Brain pericyte (primary cell): ENCODE measurements at places on chromosomes 16 and 17.

DNA sequence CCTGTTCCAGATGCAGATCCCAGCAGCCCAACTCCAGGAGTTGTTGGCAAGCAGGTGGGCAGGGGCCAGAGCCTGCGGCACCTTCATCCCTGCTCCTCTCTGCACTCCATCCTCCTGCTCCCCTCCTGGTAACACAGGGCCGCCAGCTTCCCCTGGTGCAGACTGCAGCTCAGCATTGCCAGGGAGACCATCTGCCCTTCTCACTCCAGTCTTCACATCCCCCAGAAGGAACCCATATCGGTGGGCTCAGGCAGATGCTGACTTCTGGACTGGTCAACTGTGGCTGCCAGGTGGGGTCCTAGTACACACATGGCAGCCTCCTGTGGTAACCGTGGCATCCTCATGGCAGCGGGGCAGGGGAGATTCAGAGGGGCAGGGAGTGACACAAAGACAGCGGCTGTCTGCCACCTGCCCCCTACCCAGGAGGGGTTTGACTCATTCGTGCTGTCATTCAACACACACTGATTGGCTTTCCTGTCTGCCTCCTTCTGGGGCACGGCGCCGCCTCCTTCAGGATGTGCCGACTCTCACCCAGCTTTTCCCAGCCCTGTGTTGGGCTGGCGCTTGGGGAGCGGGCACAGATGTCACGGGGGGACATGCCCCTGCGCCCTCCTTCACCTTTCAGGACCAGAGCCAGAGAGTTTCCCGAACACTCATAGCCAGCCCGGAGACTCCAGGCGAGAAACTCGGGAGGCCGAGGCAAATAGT, 120.9 kb downstream of the CMIP start:
- no peak for DNase-seq

DNA sequence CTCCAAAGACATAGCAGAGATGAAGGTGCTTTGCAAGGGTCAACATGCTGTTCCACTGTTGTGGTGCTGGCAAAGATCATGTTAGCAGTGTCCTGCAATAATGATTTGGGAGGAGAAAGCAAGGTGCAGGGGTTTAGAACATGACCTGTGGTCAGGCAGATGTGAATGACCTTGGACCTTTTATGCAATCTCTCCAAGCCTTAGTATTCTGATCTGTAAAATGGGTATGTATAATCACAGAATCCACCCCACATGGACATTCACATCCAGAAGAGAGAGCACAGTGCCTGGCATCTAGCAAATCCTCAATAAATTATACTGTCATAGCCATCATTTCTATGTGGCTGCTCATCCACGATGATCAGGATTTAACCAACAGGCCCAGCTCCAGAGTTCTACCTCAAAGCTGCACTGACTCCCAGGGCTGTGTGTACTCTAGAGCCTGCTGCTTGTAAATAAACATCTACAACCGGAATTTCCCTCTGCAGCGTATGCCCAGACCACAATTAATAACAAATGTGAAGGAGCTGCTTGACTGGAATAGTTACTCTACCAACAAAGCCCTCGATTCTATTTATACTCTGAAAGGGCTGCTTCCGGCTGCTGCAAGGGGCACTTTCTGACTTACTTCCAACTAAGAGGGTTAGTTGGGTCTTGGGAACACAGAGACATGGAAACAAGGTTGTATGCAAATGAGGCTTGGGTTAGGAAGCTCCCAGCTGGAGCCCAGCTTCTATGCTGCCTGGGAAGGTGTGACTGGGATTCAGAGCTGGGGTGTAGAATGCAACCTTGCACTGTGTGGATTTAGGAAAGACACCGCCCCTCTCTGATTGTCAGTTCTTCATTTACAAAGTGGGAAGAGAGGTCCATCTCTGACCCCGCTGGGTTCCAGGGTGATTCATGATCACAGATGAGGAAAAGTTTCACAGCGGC, 265.2 kb downstream of the XYLT1 start:
- DNase-seq, result no peak

- no peak for DNase-seq
Measured at GRCh38 chr16:79972053-79972704, 371.6 kb upstream of the MAF start.

DNA sequence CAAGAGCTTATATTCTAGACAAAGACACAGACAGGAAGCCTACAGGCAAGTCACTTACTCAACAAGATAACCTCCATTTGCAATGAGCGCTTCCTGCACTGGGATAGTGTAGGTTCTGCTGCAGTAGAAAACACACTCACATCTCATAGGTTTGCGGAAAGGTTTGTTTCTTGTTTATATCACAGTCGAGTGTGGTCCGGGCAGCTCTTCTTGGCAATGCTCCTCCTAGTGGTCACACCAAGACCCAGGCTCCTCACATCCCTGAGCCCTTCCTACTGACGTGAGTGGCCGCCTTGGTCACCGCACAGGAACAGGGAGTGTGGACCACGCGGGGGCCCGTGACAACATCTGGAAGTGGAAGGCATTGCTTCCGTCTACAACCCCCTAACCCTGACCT, 48.0 kb upstream of the RBFOX3 start:
- DNase-seq, result no peak

DNA sequence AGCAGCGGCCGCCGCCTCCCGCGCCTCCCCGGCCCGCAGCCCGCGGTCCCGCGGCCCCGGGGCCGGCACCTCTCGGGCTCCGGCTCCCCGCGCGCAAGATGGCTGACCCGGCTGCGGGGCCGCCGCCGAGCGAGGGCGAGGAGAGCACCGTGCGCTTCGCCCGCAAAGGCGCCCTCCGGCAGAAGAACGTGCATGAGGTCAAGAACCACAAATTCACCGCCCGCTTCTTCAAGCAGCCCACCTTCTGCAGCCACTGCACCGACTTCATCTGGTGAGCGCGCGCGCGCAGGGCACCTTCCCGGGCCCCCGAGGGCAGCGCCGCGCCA, 258 bp downstream of the PRKCB start:
- DNase-seq, result no peak

DNA sequence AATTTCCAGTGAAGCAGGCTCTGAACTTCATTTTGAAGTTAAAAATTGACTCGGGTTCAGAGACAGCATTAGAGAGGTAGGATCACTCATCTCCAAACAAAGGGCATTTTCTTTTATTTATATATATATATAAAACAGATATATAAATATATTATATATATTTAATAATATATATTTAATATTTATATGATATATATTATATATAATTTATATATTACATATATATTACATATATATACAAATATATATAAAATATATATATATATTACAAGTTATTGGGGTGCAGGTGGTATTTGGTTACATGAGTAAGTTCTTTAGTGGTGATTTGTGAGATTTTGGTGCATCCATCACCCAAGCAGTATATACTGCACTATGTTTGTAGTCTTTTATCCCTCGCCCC, 320.8 kb downstream of the MAP2K6 start:
- no peak for DNase-seq

DNA sequence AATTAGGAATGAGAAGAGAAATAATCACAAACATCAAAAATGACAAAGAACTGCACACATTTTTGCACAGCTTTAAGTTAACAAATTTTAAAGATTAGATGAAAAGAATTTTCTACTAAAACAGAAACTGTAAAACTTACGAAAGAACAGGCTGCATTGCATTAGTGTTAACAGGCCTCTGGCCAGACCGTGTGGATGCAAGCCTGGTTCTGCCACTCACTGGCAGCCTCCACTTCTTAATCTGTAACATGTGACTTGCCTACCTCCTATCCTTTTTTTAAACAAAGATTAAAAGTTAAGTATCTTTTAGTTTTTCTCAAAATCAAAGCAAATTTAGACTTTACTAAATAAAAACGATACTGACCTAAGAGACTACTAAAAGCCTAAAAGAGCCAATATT, 37.5 kb downstream of the CREBBP start:
- no peak for DNase-seq

- DNase-seq, result no peak
Measured at GRCh38 chr16:16915771-16916170, 536.8 kb downstream of the NPIPA7 start.

- DNase-seq, result no peak
Measured at GRCh38 chr16:55699616-55700015, 43.8 kb downstream of the SLC6A2 start.

- DNase-seq, result no peak
Measured at GRCh38 chr17:42337442-42337841, 49.1 kb downstream of the STAT5A start.

GRCh38 chr16:75312875-75313274, 61.5 kb upstream of the BCAR1 start:
- DNase-seq, result no peak

- no peak for DNase-seq
Measured at GRCh38 chr16:56779906-56780305, 50.0 kb downstream of the NUP93 start.

- DNase-seq, result no peak
Measured at GRCh38 chr16:79298894-79299799, 301.4 kb downstream of the MAF start.

- no peak for DNase-seq
Measured at GRCh38 chr17:36848008-36848902, 89.0 kb upstream of the LHX1 start.
